ENCODE measurements at places on chromosomes 13 and 19. TPM values are rescaled to one million over a fixed set of nuclear protein-coding genes. Genes with fewer than 3 reads are reported as not detected.

The FSD1 gene
- total RNA-seq = 7.4 TPM

The KLK10 gene
- 0.58 TPM for total RNA-seq

The SRRM5 gene
- total RNA-seq = 0.79 TPM

The ZSCAN18 gene
- total RNA-seq = 5.8 TPM

The KLK11 gene
- not detected for total RNA-seq

The KCNJ14 gene
- 1.1 TPM for total RNA-seq

The TSSK6 gene
- 2.0 TPM for total RNA-seq

The KLK12 gene
- total RNA-seq = not detected

The PRRG2 gene
- total RNA-seq = 0.56 TPM

The CABP5 gene
- not detected for total RNA-seq

The GNG8 gene
- not detected for total RNA-seq

The FFAR1 gene
- not detected for total RNA-seq

The NMRK2 gene
- not detected for total RNA-seq

The IRGC gene
- total RNA-seq = not detected

The HMG20B gene
- total RNA-seq = 61.9 TPM

The PLIN4 gene
- 0.08 TPM for total RNA-seq

The TEAD2 gene
- 14.1 TPM for total RNA-seq
